ENCODE measurements at places on chromosomes 4 and X.

- no peak for DNase-seq
Observed at GRCh38 chr4:145480257-145480656, 1.4 kb upstream of the SMAD1 start.

DNA sequence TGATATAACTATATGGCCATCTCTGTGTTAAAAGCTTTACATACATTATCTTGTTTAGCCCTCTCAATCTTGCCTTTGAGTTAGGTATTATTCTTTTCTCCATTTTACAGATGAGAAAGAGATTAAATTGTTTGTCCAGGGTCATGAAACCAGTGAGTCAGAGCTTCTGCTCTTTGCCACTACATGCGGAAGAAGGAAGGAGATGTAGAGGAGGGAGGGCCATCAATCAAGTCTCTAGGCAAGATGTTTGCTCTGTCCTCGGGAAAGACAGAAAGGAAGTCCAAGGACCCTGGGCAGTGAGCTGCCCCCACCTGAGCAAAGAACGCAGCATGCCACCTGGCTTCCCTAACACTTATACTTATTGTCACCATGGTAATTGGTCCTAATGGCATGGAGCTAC lies 133.7 kb upstream of the IL1RAPL2 start:
- peak; percentile 65 for DNase-seq

- peak; percentile 81 for DNase-seq
Observed at GRCh38 chr4:20847124-20847747, 147.0 kb downstream of the PACRGL start.

- no peak for DNase-seq
Observed at GRCh38 chr4:1575418-1576303, 108.5 kb downstream of the FAM53A start.

All from bronchial epithelial cell (primary cell).